Sciatic nerve (tissue), 2 donors: ENCODE measurements at places on chromosomes 4 and X. TPM values are rescaled to one million over a fixed set of nuclear protein-coding genes. Genes with fewer than 3 reads are reported as not detected.

GRCh38 chr4:98939438-98939837 is 10.5 kb upstream of the EIF4E start:
- no peak for DNase-seq

DNA sequence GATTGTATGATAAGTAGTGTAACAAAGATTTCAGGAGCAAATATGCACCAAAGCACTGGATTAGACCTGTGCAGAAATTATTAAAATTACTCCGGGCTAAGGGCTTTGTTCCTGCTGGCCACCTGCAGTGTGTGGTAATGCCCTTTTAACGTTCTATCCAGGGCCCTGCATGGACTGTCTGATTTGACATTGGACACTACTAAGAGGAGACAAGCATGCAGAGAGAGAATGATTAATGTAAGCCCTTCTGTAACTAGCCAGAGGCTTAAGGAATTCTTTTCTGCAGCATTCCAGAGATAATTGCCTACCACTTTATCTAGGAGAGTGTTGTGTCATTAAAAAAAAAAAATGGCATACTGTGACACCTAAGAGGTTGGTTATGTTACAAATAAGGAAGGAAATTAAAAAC is 117.0 kb downstream of the PCDH7 start:
- DNase-seq = no peak

DNA sequence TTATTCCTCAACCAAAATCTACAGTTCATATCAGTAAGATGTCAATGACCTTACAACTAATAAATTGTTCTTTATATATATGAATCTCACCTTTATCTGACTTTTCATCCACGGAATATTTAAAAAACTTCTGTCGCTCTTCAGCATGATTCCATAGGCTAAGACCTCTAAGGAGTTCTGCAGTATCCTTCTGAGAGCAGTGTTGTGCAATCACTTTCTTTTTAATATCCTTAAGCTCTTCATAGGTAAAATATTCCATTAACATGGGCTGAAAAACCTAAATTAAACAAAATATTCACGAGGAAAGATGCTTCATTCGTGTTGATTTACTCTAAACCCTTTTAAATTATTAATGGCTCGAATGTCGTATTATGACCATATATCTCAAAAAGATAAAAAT is 16.7 kb downstream of the FBXL5 start:
- no peak for DNase-seq

Gene DCAF8L2
- not detected for total RNA-seq

DNA sequence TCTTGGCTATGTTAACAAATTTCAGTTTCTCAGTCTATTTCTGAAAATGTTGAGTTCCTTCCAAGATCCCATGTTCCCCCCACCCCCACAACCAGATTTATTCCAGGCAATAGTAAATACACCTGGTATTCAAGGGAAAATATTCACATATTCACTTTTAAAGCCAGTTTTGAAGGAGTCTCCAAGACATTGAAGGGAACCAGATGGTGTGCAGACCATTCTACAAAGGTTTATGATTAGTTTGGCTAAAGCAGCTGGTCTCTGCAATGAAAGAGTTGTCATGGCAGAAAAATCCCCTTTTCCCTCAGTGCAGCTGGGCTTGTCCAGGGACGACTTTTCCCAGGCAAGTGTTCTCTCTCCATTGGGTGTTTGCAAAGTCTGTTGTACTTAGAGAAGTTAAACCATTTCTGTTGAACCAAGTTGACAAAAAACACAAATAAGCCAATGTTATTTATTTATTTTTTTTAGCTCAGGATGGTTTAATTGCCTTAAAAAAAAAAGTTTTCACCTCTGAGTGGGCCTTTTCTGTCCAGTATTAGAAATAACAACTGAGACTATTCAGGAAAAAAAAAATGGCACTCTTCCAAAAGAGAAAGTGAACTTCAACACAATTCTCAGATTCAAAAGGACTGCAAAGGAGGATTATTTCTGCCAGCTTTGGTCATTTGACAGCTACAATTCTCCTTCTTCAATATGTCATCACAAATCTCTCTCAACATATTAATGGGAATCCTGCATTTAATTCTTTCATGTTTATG is 410.6 kb downstream of the IL1RAPL1 start:
- no peak for DNase-seq

Gene SMIM10L2A
- total RNA-seq = 2.7 TPM
